H4 (cell line): ENCODE measurements at places on chromosomes 11 and 22.
A peak's percentile ranks its signal among the peaks of the same experiment; 100 is the strongest.

DNA sequence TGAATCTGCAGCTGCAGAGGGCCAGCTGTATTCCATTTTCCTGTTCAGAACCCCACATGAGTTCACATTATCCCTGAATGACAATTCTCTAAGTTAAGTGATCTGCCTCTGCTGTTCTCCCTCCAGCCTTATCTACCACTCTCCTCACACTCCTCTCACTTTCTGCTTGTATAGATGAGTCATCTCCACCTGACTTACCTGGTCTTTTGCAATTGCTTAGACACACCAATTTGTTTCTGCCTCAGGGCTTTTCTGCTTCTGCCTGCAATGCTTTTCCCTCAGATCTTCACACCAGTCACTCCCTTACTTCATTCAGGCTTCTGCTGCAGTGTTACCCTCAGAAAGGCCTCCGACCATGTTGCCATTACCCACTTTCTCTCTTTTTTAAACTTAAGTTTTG, 118.1 kb downstream of the ATM start:
- no peak for DNase-seq

DNA sequence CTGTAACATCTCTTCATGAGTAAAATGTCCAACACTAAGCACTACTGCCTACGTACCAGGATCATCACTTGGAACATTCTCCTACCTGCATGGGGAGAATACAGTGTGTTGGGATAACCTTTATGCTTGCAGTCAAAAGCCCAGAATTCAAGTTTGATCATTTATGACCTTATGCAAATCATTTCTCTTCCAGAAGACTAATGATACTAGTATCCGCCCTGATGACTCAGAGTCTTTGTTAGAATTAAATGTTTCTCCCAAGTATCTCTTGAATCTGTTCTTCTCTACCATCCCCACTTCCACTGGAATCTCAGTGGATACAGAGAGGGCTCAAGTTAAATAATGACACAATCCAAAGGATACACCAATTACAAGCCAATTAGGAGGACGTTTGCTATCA, 12.4 kb downstream of the MAJIN start:
- no peak for DNase-seq

DNA sequence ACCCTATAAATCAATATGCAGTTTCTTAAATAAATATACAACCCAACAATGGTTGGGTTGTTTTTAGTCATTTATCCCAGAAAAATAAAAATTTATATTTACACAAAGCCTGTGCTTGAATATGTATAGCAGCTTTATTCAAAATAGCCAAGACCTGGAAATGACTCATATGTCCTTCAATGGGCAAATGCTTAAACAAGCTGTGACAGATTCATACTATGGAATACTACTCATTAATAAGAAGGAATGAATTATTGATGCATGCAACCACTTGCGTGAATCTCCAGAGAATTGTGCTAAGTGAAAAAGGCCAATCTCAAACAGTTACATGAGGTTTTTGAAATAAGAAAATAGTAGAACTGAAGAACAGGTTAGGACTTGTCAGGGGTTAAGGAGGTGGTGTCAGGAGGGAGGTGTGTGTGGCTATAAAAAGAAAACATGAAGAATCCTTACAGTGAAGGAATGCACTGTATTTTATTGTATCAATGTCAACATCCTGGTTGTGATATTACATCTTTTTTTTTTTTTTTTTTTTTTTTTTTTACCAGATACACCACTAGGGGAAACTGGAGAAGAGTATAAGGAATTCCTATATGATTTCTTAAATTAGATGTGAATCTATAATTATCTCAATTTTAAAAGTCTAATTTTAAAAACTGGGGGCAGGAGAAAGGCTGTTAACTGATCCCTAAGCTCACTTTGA, 82.4 kb upstream of the CD44 start:
- no peak for DNase-seq

- no peak for DNase-seq
These were observed 86.7 kb upstream of the PRODH start for GRCh38 chr22:19022755-19023154.

- no peak for DNase-seq
These were observed 27.4 kb upstream of the PANX2 start for GRCh38 chr22:50143096-50143495.

- peak; percentile 39 for DNase-seq
These were observed 235.0 kb downstream of the MIAT start for GRCh38 chr22:26892166-26893041.

GRCh38 chr22:23737696-23738095, 13.2 kb downstream of the ZNF70 start:
- no peak for DNase-seq

- DNase-seq, result peak; percentile 27
These were observed 157.7 kb downstream of the ADAMTS15 start for GRCh38 chr11:130606178-130606577.

- no peak for DNase-seq
These were observed 254.8 kb downstream of the CNTN5 start for GRCh38 chr11:99275521-99275920.

- DNase-seq, result no peak
These were observed 129.0 kb downstream of the TEAD1 start for GRCh38 chr11:12803086-12803826.

DNA sequence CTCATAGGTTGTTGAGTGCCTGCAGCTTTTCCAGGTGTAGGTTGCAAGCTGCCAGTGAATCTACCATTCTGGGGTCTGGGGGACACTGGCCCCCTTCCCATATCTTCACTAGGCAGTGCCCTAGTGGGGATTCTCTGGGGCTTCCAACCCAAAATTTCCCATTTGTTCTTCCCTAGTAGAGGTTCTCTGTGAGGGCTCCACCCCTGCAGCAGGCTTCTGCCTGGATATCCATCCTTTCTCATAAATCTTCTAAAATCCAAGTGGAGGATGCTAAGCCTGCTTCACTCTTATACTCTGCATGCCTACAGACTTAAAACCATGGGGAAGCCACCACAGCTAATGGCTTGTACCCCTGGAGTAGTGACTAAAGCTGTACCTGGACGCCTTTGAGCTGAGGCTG, 33.4 kb downstream of the ANO3 start:
- DNase-seq, result no peak

- no peak for DNase-seq
These were observed 53.0 kb upstream of the LRRC32 start for GRCh38 chr11:76723548-76723947.

DNA sequence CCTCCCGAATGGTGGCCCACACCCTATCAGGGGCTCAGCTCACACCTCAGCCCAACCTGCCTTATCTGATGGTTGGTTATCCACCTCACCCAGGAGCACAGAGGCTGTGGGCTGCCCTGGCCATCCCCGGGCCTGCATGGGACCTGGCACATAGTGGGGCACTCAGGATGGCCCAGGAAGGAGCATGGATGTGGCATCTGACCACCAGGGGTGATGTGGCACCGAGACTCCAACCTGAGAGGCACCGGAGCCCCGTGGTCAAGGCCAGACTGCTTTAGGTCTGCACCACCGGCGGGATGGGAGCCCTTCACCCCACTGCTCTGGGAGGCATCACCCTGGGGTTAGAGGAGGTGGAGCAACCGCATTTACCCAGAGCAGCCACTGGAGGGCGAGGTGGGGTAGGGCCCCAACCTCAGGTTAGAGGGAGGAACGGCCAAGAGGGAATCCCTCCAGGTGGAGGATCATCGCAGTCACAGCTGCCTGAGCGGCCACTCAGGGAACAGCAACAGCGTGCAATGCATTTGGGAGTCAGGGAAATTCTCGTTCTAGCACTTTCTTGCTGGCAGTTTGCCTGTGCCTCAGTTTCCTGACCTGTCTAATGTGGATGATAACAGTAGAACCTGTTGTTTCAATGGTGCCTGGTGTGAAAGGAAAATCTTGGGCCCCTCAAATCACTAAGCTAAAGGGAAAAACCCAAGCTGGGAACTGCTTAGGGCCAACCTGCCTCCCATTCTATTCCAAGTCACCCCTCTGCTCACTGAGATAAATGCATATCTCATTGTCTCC, 52.9 kb upstream of the CARS1 start:
- no peak for DNase-seq

GRCh38 chr11:10322830-10323792, 18.2 kb downstream of the ADM start:
- peak; percentile 86 for DNase-seq

DNA sequence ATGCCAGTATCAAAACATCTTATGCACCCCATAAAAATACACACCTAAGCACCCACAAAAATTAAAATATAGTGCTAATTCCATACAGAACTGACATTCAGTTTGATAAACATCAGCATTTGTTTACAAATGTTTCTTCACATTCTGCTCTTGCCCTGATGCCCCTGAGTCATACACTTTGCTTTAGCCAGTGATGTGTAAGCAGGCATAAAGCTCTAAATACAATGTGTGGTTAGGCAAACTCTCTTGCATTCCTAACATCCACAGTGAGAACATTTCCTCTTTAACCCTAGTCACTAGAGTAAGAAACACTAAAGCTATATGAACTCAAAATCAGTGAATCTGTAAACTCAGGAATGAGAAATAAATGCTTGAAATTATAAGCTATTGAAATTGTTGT, 1060.7 kb downstream of the FAM181B start:
- DNase-seq, result peak; percentile 81

DNA sequence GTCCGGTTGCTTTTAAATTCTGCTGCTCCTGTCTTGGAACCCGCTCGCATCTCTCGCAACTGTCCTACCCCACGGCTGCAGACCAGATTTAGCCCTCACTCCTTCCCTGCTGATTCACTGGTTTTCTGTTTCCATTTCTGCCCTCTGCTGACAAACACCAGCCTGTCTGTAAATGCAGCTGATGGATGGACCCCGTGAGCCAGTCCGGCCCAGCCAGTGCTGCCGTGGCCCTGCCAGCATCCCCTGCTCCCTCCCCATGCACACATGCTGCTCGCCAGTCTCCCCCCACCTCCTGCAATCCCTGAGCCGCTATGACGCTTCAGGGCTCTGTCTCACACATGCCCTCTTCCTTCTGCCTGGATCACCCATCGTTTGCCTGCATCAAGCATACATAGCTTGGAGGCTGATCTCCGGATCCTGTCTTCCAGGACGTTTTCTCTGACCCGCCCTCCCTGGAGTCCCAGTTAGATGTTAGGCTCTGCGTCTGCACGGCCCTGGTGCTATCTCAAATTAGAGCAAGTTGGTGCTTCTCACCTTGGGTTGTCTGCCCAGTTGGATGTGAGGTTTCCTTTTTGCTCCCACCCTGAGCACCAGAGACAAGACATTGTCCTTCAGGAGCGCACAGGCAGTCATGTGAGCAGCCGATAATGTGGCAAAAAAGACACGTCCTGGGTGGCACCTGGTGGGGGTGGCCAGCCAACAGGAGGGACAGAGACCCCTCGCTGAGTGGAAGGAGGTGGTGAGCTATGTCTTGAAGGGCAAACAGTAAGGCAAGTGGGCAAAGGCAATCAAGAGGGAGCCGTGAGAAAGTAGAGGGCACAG, 4.3 kb upstream of the ACR start:
- DNase-seq, result no peak

DNA sequence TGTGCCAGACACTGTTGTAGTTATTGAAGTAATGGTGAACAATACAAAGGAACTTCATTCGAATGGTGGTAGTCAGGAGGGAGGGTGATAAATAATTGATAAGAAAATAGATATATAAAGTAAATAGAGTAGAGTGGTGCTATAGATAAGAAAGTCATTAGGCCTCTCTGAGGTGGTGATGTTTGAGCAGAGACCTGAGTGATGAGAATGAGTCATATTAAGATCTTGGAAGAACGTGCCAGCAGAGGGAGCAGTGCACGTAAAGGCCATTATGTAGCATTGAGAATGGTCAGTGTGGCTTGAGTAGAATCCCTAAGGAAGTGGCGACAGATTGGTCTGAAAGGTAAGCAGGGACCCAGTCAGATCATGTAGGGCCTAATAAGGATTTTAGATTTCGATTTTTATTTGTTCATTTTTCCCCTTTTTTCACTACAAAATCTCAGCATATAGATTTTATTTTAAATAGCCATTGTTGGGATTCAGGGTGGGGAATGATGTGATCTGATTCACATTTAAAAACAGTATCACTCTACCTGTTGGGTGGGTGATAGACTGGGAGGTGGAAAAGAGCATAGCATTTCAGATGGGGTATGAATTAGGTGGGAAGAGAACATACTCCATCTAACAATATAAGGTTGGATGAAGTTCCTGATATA, 44.7 kb downstream of the CCDC90B start:
- DNase-seq, result peak; percentile 72

GRCh38 chr11:71947498-71947897, 18.7 kb downstream of the RNF121 start:
- no peak for DNase-seq

GRCh38 chr22:17866621-17867020, 92.4 kb upstream of the BID start:
- DNase-seq, result no peak

- DNase-seq, result no peak
These were observed 9.7 kb downstream of the ADAMTS8 start for GRCh38 chr11:130418756-130419155.

DNA sequence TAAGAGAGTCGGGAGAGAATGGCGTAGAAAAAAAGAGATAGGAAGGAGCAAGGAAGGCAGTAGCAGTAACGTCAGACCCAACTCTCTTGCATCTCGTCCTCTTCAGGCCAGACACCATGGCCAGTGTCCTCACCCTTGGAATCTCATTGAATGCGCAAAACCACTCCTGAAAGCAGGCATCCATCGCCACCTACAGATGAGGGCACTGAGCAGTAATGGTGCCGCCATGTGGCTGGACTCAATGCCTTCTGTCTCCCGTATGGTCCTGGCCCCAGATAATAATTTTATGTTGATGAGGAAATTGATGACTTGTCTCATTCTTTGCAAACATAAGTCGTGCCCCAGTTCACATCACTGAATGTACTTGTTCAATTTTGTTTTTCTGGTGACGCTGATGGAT, 17.8 kb upstream of the ALX4 start:
- DNase-seq, result no peak

DNA sequence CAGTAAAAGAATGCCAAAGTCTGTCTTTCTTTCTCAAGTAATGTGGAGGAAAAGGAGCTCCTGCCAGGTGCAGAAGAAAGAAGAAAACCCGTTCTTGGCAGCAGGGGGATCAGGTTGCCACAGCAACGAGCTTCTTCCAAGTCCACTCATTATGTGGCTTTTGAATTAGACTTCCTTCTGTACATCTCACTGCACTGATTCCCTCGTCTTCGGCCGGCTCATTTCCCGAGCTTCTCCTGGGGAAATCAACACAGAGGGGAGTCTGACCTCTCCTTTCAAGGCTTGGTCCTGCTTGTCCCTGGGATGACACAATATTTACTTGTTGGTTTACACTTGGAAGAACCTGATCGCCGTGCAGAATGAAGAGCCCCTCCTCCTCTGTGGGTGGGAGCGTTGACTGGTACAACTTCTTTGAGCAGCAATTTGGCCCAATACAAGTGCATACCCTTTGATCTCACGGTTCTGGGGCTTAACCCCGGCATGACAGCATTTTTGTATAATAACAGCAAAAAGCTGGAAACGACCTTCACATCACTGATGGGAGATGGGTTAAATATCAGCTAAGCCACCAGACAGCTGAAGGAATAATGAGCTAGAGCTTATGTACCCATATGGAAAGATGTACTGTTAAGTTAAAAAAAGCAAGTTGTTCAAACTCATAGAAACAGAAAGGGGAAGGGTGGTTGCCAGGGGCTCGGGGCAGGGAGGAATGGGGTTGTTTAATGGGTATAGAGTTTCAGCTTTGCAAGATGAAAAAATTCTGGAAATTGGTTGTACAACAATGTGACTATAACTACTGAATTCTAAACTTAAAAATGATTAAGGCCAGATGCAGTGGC, 35.4 kb downstream of the MCHR1 start:
- DNase-seq, result peak; percentile 54
